ENCODE measurements at places on chromosomes 3 and 15.

DNA sequence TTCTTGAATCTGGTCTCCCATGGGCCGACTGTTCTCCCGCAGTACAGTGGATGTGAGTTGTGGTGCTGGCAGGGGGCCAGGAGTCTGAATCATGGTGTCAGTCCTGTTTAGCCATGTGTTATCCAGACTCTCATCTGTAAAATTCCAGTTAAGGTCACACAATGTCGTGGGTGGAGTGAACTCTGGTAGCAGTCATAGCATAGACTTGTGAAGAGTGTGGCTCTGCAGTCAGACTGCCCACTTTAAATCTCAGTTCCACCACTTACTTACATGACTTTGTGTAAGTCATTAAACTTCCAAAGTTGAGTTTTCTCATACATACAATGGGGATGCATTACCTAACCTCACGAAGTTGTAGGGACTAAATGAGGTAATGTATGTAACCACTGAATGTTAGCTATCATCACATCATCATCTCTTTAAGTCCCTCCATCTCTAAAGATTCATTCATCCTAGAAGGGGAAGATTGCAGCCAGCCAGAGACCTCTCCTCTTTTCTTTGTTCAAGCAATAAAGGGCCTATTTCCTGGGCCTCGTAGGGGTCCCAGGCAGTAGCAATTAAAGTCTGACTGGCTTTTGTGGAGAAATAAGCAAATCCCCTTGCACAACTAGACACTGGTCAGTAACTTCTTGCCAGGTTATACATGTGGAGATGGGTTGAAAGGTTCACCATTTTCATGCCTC is 93.9 kb downstream of the PCCB start:
- DNase-seq = no peak

- DNase-seq = no peak
Measured at GRCh38 chr3:4494895-4495264, 1.7 kb downstream of the ITPR1 start.

GRCh38 chr3:16898595-16899395 is 14.0 kb downstream of the PLCL2 start:
- no peak for DNase-seq

GRCh38 chr3:52810923-52811322 is 16.3 kb downstream of the ITIH3 start:
- DNase-seq = no peak

DNA sequence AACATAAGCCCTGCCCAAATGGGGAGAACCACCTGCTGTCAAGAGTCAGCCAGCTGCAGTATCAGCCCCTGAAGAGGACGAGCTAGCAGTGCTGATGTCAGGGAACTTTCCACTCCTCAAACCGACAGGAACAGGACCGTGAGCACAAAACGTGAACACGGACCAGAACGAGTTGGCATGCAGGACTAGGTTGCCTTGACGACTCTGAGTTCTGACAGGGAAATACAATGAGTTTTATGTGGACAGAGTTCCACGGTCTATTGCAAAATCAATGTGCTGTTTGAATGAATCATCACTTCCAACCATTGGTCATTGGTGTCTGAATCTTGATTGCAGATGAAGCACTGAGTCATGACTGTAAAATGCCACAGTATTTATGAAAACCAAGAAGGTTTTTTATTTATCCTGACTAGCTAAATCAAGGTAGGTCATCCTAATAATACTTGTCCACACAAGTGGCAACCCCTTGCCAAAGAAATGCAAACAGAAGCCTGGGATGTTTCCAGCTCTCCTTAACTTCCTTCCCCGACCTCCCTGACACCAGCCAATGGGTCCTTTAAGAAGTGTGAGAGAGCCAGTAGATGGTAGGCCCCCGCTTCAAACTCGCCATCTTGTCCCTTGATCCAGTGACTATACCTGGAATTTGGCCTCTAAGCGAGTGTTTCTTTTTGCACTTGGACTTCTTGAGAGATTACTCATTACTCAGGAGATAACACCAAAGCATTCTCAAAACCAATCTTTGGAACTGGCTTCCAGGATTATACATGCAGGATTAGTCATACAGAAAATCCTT is 119.6 kb downstream of the ASB7 start:
- no peak for DNase-seq

- DNase-seq = no peak
Measured at GRCh38 chr3:157129803-157130466, 30.0 kb downstream of the CCNL1 start.

GRCh38 chr3:185153171-185153771 is 411 bp upstream of the C3orf70 start:
- no peak for DNase-seq
